ENCODE measurements at places on chromosomes 12 and 14. TPM values are rescaled to one million over a fixed set of nuclear protein-coding genes. Genes with fewer than 3 reads are reported as not detected.

DNA sequence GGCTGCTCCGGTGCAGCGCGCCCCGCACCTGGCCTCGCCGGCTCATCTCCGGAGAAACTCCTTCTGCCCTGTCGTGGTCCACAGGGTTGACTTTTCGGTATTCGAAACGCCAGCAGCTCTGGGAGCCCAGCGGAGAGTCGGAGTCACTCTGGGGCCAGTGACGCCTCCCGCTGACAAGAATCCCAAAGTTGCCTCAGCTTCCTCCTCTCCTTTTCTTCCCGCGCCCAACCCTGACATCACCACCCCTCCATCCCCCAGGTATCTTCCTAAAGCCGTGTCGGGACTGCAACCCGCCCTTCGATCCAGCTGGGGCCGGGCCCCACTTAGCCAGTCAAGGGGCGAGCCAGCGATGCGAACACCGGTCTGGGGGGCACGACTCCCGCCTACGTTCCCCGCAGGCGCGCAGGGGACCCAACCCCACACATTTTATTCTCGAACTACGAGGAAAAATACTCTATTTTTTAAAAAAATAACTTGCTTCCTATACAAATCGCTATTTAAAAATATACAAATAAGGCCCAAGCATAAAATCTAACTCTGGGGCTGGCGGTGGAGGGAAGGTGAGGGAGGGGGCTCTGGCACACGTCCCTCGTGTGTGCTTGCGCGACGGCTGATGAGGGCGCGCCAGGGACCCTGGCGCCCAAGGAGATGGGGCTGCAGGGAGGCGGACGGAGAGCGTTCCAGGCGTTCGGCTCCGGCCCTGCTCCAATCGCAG is 2.1 kb downstream of the NKX2-8 start:
- no peak for DNase-seq

GRCh38 chr12:51480978-51481377 is 56.3 kb downstream of the SLC4A8 start:
- DNase-seq = no peak

- no peak for DNase-seq
Measured at GRCh38 chr14:87996291-87996592, 3.3 kb upstream of the GALC start.

GRCh38 chr14:59363531-59364226 is 101.5 kb downstream of the GPR135 start:
- DNase-seq = peak; percentile 86

GRCh38 chr12:109618082-109618481 is 44.5 kb downstream of the MVK start:
- DNase-seq = no peak

- no peak for DNase-seq
Measured at GRCh38 chr14:47039336-47039735, 387.8 kb upstream of the RPL10L start.

GRCh38 chr12:31494455-31494854 is 96.5 kb downstream of the DENND5B start:
- no peak for DNase-seq

- DNase-seq = no peak
Measured at GRCh38 chr14:22520796-22521195, 68.2 kb downstream of the DAD1 start.

GRCh38 chr12:94171595-94171930 is 23.2 kb downstream of the PLXNC1 start:
- DNase-seq = peak; percentile 13

- DNase-seq = peak; percentile 6
Measured at GRCh38 chr12:131264635-131265034, 310.9 kb downstream of the ADGRD1 start.

DNA sequence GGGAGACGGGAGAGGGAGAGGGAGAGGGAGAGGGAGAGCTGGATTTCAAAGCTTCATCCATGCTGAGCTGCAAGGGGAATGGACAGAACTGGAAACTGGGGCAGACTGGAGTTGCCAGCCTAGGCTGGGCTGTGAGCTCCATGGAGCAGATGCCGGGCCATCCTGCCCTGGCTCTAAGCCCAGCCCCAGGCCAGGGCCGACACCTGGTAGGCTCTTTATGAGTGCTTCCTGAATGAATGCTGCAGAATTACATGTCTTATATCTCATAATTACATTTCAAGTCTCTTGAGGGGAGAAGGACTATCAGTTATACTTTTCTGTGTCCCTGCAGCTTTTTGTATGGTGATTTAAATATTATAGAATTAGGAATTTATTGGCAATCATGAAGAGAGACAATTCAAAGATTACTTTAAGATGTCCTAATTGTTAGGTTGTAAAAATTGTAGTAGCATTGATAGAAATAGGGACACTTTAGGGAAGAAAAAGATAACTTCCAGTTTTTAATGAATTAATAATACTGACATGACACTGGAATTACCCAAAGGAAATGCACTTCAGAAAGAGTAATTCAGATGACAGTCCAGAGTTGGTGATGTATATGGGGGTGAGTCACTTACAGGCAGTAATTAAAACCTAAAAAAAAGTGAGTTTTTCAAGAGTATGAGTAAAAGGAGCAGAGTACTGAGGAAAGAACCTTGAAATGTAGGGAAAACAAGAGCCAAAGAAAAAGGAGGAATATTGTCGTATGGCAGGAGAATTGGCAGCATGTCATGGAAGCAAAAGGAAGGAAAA is 29.0 kb downstream of the SCYL2 start:
- peak; percentile 21 for DNase-seq

DNA sequence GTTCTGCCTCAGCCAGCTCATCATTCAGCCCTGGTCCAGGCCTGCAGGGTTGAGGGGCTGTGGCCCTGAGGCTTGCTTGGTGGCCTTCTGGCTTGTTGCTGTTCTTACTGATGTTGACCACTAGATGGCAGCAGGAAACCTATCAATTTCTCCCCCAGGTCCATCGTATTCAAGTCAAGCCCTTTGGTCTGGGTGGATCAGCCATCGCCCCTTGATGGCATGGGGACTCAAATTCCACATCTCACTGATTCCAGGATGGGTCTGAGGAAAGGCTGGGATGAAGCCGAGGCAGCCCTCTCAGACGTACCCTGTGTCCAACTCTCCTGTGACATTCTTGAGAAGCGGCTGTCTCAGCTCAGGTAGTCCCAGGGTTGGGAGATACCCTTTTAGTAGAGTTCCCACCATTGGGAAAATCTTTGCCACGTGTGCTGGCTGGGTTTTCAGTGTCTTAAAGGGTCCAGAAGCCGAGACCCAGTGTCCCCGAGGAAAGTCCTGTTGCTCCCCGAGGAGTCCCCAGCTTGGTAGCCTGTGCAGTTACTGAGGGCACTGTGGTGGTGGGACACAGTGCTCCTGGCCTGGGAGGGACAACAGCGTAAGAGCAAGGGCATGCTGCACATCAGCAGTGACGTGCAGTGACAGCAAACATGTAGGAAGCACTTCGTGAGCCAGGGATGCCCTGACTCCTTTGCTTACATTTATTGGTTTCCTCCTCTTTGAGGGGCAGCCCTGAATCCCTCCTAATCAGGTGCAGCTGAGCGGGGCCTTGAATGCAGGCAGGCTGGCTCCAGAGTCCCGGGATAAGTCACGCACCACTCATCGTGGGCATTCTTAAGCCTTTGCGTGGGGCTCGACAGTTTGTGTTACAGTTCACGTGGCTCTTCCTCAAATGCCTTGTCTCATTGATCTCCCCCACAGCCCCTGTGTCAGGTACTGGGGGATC is 58.6 kb downstream of the TSPAN9 start:
- peak; percentile 69 for DNase-seq

- no peak for DNase-seq
Measured at GRCh38 chr12:92076101-92076500, 69.5 kb downstream of the BTG1 start.

- DNase-seq = no peak
Measured at GRCh38 chr14:20789230-20789813, 8.3 kb downstream of the RNASE6 start.

DNA sequence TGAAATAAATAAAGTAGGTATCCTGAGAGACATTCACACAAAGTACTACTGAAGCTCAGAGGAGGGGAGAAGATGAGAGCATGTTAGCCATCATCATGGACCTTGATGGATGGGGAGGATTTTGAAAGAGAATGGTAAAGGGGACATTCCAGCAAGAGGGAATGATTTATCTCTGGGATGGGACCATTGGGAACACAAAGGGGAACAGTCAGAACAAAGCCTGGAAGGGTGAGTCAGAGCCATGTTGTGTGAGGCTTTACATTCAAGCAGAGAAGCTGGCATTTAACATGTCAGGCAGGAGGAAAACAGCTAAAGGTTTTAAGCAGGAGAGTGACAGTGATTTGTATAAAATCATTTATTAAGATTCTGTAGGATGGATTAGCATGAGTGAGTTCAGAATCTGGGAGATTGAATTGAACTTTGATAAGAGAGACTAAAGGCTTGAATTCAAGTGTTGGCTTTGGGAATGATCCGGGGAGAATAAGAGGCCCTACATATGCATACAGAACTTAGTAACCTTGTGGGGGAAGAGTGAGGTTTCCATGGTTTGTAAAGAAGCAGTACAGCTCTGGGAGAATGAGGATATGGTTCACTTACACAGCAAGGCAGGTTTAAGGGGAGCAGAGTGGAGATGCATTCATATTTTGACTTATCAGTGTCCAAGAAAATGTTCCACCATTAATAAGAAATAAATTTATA is 174.4 kb downstream of the SYT10 start:
- peak; percentile 6 for DNase-seq

- no peak for DNase-seq
Measured at GRCh38 chr12:47023311-47023710, 56.1 kb upstream of the PCED1B start.

DNA sequence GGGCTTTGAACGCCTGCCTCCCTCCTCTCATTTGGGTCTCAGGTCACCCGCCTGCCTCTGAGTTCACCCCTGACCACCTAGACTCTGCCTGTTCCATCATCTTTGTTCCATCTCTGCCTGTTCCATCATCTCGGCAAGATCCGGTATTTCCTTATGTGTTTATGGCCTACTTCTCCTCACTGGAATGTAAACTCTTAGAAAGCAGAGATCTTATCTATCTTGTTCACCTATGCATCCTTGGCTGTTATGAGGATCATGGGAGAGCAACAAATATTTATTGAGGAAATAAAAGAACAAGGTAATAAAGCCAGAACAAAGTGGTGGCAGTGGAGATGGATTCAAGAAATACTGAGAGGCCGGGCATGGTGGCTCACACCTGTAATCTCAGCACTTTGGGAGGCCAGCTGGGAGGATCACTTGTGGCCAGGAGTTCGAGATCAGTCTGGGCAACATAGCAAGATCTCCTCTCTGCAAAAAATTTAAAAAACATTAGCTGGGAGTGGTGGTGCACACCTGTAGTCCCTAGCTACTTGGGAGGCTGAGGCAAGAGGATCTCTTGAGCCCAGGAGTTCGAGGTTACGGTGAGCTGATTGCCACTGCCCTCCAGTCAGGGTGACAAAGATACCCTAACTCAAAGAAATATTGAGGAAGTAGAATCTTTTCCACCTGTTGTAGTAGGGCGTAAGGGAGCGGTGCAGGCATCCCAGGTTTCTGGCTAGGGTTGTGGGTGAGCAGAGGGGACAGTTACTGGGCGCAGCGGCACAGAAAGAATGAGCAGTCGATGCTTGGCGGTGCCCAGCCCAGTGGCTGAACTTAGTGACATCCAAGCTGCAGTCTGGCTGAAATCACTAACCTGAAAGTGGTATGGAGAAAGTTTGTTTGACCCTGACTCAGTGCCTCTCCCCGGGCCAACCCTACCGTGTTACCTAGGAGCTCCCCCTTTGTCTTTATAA is 1.7 kb upstream of the KLC1 start:
- no peak for DNase-seq

DNA sequence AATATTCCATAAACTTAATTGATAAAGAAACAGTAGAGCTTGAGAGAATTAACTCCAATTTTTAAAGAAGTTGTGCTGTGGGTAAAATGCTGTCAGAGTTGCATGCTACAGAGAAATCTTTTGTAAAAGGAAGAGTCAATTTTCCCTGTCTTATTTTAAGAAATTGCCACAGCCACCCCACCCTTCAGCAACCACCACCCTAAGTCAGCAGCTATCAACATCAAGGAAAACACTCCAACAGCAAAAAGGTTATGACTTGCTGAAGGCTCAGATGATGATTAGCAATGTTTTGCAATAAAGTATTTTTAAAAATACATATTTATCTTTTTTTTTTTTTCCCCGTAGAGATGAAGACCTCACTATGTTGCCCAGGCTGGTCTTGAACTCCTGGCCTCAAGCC is 6.5 kb upstream of the DRAM1 start:
- DNase-seq = no peak

DNA sequence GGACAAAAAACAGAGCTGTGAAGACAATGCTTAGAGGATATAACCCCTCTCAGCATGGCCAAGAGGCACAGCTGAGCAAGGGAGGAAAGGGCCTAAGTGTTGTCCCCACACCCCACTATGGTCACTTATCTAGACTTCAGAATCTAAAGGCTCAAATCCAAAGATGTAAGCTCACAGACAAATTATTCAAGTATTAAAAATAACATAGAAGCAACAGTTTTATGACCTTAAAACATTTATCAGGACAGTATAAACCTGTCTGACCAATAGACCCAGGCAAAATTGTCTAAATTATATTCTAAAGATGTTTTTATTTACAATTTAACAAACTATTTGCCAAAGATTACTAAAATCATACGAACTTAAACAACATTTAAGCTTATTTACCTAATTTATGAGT is 28.1 kb upstream of the PRICKLE1 start:
- no peak for DNase-seq

DNA sequence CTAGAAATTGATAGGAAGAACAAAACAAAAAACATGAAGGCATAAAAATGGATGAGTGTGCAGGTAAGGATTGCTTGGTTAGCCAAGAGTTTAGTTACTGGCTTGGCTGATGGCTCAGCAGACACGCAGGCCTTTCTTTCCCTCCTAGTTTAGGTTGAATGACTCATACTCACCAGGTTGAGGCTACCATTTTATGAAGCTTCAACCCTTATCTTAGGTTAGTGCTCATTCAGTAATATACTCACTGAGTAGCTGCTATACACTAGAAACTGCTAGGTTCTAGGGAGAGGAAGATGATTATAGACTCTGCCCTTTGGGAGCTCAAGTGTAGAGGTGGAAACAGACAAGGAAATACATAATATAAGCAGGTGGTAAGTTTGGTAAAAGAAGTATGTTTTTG is 6.0 kb downstream of the P3H3 start:
- DNase-seq = no peak

Gene ETV6
- 3.5 TPM for total RNA-seq

Gene RNF10
- total RNA-seq = 157 TPM

Gene PYGL
- 94.2 TPM for total RNA-seq

Gene AQP6
- not detected for total RNA-seq

Gene CLEC7A
- total RNA-seq = not detected

Gene IRAK4
- total RNA-seq = 10.6 TPM

Gene POTEG
- not detected for total RNA-seq

Gene SDS
- total RNA-seq = not detected

Measured in bronchial epithelial cell (primary cell).